Spinal cord (tissue), 10 donors: ENCODE measurements at places on chromosomes 11 and 22. TPM values are rescaled to one million over a fixed set of nuclear protein-coding genes. Genes with fewer than 3 reads are reported as not detected.

Gene TSPAN4
- total RNA-seq: 27.2 TPM

Gene TMEM121B
- total RNA-seq: 2.1 TPM

Gene ANO5
- total RNA-seq: 11.4 TPM

Gene FGF19
- total RNA-seq: not detected

Gene FIBIN
- total RNA-seq: 54.7 TPM

Gene MRGPRX4
- total RNA-seq: 0.20 TPM

Gene OR2AT4
- total RNA-seq: 0.10 TPM

Gene SLC22A8
- total RNA-seq: 95.5 TPM

Gene HDHD5
- 23.9 TPM for total RNA-seq

Gene NAALAD2
- 20.3 TPM for total RNA-seq

Gene MN1
- total RNA-seq: 9.9 TPM

Gene PLEKHA7
- 10.9 TPM for total RNA-seq

Gene TMEM126A
- 30.7 TPM for total RNA-seq

Gene RASSF10
- total RNA-seq: 7.9 TPM

Gene OR51B2
- total RNA-seq: 0.22 TPM
